ENCODE measurements at places on chromosomes 5 and 9.

DNA sequence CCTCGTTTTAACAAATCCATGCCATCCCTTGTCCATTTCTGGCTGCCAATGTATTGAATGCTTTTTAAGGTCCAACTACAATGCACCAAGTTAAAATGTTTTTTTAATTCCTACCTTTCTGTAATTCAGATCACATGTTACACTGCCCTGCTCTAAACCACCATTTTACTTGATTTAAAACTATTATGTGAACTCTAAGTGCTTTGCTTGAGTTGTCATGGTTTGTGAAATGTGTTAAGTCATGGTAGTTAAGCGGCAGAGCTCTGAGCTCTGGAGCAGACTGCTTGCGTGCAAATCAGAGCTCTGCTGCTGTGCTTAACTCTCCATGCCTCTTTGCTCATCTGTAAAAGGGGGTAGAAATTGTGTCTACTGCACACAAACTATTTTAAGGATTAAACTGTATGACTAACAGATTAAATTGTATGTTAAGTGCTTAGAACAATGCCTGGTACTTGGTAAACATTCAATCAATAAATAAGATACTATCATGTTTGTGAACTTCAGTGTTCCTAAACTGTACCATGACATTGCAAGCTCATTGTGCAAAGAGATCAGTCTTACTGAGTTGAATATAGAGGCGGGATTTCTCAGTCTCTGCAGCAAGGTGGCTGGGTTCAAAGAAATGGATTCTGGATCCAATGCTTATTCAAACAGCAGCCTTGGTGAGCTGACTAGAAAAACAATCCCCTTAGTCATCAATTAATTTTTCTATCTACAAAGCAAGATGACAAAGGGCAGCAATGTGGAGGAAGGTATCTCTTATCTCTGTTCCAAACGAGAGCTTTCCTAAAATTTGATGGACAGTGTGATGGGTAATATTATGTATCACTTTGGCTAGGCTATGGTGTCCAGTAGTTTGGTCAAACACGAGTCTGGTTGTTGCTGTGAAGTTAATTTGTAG, 16.1 kb upstream of the CMBL start:
- DNase-seq, result no peak

DNA sequence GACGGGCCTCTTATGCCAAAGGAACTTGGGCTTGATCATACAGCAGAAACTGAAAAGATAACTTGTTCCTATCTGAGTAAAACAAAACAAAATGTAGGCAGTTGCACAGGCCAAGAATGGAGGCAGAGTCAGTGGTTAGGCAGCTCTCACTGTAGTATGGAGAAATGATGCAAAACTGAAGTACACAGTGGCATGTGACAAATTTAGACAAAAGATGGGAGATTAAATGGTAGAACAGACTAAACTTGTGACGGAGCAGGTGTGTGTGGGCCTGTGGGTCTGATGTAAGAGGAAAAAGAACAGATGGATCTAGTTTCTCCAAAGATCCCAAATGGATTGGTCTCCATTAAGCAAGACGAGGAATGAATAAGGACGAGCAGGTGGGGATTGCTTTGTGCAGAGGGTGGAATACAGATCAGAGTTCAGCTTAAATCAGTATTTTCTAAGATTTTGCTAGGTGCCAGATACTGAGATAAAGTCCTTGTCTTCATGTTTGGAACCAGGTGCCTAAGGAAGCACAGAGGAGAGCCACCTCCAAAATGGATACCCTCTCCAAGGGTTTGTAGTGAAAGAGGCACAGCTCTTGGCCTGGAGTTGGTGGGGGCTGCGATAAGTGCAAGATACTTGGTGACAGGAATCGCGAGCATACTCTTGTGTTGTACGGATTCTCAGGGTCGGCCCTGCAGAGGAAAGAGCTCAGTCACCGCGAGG, 722 bp upstream of the DCP2 start:
- DNase-seq, result no peak

- peak; percentile 18 for DNase-seq
These were observed 910 bp downstream of the TRIM14 start for GRCh38 chr9:98117984-98118639.

DNA sequence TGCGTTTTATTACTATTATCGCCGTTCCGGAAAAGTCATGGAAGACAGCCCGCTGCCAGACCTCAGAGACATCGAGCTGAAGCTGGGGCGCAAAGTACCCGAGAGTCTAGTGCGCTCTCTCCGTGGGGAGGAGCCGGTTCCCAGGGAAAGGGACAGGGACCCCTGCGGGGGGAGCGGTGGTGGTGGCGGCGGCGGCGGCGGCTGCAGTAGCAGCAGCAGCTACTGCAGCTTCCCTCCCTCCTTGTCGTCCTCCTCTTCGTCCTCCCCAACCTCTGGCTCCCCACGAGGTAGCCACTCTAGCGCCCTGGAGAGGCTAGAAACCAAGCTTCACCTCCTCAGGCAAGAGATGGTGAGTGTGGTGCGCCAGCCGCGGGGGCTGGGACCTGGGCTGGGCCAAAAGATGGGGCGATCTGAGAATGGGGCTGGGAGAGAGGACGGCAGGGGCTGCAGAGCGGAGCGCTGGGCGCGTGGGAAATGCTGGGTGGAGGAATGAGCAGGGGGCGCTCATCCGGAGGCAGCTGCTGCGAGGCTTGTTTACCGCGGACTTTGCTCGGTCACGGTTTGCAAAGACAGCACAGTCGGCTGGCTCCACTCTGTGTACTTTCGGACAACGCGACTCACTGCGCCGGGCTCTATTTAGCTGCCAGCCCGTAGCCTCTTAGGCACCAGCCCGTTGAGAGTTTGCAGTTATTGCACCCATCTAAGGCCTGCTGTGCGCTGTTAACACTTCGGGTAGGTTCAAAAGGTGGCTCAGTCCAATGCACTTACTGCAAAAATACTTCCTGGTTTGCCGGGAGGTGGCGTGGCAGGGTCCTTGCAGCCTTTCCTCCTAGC, 1.1 kb downstream of the LURAP1L start:
- no peak for DNase-seq

DNA sequence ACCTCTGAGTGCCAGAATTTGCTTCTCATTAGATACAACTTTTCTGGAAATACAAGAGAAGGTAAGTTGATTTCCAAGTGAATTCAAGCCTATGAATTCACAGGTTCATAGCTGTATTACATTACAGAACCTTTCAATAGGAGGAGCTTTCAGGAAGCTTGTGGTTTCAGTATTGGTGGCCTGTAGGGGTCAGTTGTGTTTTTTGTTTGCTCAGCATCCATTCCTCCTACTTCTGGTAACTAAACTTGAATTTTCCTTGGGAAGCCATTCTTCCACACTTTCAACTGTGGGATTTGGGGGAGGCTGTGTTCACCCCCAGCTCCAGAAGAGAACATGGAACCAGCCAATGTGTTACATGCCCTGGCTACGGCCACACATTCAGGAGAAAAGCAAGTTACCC, 5.6 kb upstream of the CYSTM1 start:
- DNase-seq, result no peak

GRCh38 chr5:90558344-90559192, at the start of gene ADGRV1:
TSS of gene ADGRV1 (plus strand) at chr5:90558797. CDS start at chr5:90558896, 99 bp downstream.
- no peak for DNase-seq

GRCh38 chr5:59525957-59526356, 367.6 kb downstream of the PDE4D start:
- DNase-seq, result no peak

DNA sequence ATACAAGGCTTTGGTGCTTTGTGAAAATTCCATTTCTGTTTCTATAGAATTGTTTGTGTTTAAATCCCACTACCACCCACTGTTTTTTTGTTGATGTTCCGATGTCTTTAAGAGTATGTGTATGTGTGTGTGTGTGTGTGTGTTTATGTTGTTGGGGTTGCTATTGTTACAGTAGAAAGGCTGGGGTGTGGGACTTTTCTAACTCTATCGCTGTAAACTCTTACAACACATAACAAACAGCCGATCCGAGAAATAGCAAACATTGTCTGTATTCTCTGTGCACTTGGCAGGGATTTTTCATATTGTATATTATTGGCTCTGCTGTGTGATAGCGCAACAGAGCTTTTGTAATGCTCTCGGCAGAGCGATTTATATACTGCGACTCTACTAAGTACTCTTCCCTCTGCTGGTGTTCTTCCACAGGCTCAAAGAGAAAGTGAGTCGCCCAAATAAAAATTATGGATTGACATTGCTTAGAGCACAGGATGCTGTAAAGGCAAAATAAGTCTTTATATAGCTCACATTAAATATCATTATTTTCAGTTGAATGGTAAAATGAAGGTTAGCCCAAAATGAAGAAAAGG, 492.2 kb upstream of the ARRDC3 start:
- DNase-seq, result no peak

DNA sequence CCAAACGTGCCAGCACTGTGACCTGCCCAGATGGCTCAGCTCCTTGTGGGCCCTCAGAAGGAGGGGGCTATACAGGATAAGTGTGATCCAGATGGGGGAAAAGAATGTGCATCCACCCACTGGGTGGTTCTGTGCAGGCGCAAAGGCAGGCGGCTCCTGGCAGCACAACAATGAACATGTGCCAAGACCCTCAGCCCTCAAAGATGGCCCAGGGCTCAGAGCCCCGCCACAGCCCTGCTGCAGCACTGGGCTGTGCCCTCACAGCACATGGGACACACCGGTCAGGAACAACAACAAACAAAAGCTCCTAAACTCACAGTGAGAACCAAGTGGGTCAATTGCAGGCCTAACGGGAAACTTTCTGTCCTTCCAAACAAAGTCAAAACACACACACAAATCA, 4.7 kb downstream of the SEMA4D start:
- DNase-seq, result no peak

DNA sequence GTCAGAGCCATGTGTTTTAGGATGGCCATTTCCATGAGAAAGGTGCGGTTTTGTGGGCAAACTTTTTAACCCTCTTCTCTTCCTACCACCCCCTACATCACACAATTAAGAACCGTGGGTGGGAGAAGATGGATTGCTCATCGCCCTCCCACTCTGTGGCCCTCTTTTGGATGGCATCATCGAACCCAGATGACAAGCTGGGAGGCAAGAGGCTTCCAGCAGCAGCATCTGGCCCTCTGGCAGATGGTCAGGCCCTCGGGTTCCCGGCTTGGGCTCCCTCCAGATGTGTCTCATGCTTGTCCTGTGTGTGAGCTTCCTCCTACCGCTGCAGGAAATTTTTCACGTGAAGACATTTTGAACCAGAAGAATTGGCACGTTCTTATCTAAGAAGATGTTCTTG, 199.9 kb downstream of the EBF1 start:
- DNase-seq, result no peak

DNA sequence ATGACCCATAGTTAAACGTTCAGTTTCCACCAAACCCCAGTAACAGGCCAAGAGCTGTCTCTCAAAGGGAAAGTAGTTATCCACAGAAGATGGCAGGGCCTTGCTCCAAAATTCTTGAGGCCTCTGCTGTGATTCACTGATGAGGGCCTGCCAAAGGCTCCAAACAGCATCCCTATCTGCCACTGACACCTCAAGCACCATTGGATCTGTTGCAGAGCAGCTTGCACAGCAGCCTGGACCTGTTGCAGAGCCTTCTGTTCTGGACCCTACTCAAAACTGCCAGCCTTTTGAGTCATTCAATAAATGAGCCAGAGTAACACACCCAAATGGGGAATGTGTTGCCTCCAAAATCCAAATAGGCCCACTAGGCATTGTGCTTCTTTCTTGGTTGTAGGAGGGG, 741.5 kb upstream of the RGMB start:
- no peak for DNase-seq

DNA sequence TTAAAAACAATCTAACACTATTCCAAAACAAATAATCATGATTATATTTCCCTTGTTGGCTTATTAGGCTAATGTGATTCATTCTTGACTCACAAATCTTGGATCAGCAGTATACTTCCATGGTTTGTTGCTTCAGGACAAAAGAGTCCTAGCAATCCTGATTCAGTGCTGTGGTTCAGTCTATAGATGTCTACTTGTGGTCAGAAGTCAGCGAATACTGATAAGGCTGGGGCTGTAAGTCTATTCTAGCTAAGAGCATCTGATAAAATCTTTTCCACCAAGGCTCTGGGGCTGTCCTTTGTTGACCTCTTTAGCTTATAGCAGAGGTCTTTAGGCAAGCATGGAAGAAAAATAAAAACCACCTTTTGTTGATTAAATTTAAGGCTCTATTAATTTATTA, 4.4 kb upstream of the SMIM3 start:
- no peak for DNase-seq

DNA sequence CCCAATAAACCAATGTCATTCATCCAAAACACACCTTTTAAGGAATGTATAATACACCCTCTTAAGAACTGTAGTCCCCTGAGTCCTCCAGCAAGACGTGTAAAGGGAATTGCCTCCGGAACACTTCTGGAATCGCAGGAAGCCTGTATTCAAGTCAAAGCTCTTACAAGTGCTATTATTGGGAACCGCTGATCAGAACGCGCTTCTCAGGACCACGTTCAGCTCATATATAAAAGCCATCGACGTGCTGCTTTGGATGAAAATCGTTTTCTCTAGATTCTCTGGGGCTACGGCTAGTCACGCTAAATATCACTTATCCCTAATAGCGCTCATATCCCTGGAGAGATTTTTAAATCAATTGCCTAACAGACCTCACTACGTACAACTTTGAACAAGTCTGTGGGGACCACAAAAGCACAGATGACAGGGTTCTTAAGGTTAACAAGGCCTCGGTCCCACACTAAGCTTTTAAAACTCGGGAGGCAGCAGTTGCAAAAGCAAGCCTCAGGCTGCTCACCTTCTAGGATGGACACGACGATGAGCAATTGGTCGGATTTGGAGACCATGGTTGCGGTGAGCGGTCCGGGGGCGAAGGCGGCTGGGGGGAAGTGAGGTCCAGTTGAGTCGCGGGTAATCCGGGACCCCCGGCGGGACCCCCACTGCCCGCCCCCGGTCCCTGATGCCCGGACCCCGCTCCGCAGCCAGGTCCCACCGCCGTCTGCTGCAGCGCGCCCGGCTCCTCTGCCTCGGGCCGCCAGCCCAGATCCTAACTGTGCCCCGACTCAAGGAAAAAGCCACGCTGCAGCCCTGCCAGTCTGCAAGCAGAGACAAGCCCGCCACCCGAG, 548 bp downstream of the CEP120 start:
- no peak for DNase-seq

DNA sequence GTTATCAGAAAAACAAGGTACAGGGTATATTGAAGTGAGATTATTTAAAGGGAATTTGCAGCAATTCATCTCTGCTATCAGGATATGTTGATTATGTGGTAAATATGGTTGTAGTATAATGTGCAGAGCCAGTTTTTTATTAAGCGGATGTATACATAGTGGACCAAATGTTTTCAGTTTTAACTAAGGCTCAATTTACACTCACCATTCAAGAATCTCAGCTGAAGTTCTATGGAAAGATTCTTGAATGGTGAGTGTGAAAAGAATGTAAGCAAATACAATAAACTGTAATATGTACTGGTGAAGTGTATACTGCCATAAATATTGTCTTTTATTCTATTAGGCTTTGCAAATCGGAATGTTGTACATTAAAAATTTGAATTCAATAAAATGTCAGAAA, 895.9 kb upstream of the CDH10 start:
- no peak for DNase-seq
